ENCODE measurements at places on chromosomes 7 and 10.
A peak's percentile ranks its signal among the peaks of the same experiment; 100 is the strongest.

DNA sequence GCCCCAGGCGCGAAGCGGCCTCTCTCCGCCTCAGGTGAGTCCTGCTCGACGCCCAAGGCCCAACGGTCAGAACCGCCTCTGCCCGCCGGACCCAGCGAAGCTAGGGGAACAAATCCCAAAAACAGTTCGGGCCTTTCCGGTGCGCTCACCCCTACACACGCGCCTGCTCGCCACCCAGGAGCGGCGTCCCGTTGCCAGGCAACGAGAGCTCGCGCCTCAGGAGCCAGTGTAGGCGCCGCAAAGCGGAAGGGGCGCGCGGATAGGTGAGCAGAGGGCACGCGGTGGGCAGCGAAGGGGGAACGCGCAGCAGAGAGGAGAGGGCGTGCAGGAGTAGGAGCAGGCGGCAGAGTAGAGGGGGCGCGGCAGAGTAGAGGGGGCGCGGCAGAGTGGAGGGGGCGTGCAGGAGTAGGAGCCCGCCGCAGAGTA is at the start of the genes DYDC1 and DYDC2:
TSS of gene DYDC1 (minus strand) at position 193 of the 426 bp plus-strand sequence. CDS start 4,154 bp downstream, outside the sequence.
TSS of gene DYDC2 (plus strand) at position 219 of the 426 bp plus-strand sequence. CDS start 5,663 bp downstream, outside the sequence.
- DNase-seq = peak; percentile 69

DNA sequence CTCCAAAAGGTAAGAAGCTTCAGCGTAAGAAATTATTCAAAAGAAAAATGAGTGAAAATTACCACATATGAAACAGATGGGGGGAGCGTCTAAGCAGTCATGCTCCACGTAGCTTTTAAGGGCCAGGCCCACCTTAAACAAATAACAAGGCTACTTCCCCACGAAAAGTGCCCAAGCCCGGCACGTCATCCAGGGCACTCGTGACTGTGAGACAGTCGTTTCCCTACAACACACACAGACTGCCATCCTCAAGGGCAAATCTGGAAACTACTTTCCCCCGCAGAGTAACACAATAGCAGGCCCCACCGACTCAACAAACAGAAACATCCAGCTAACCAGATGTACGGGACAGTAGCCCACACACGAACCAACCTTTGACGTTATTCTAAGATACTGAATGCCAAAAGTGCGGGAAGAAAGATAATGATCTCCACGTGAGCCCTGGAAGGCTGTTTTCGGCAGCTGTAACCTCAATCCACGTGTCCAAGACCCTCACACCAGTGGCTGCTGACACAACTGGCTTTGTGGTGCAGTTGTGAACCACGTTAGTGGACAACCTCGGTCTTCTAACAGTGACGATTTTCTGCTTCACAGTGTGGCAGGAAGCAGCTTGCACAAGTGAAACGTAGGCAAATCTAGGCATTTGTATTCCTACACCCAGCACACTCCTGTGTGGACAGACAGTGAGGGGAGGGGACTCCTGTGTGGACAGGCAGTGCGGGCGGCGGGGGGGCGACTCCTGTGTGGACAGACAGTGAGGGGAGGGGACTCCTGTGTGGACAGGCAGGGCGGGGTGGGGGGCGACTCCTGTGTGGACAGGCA is 251.7 kb downstream of the ZMYND11 start:
- no peak for DNase-seq

DNA sequence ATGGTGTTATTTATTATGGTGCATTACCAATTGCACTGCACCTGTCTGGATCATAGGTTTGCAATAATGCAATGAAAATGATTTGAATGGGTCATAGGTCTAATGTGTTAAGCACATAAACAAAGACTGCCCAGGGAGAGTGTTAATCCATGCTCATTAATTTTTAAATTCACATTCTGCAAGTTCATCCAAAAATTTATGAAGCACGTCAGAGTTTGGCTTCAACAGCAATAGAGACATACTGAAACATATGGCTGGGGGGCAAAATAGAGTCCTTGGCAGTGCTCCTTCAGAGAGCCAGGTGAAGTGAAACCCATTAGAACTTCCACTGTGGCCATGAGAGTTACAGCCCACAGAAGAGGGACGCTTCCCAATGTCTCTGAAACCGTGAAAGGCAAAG is 441.1 kb downstream of the POM121L12 start:
- DNase-seq = no peak

GRCh38 chr7:132019703-132020102 is 463.3 kb upstream of the PODXL start:
- no peak for DNase-seq

GRCh38 chr10:120588311-120588710 is 131.3 kb downstream of the PLPP4 start:
- no peak for DNase-seq

- DNase-seq = no peak
These were observed 46.6 kb downstream of the ATXN7L1 start for GRCh38 chr7:105829681-105830322.

DNA sequence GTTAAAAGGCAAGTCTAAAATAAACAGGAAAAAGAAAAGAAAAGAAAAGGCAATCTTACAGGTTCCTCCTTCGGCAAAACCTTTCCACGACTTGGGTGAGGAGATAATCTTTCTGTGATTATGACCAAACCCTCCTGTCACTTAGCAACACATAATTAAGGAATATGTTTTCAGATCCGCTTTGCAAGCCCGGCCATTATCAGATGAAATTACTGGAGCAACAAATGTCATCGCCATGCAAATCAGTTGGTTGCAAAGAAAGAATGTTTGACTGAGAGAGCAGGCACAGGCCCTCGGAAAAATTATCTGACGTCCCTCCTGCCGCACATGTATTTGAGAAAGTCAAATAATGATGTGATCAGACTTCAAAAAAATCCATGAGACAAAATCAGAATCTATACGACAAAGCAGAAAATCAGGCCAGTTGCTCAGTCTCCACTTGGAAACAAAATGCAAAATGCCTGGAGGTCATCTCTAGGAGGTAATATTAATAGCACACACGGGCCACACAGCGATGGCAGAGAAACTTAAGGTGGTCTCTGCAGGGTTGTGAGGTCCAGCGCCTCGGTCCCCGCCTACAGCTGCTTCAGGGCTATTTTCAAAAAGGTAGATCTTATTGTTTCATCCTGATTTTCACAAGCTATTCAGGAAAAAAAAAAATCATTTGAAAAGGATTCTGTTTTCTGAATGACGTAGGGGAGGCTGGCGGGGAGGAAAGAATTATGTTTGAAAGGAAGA is 82.7 kb downstream of the ZRANB1 start:
- no peak for DNase-seq

DNA sequence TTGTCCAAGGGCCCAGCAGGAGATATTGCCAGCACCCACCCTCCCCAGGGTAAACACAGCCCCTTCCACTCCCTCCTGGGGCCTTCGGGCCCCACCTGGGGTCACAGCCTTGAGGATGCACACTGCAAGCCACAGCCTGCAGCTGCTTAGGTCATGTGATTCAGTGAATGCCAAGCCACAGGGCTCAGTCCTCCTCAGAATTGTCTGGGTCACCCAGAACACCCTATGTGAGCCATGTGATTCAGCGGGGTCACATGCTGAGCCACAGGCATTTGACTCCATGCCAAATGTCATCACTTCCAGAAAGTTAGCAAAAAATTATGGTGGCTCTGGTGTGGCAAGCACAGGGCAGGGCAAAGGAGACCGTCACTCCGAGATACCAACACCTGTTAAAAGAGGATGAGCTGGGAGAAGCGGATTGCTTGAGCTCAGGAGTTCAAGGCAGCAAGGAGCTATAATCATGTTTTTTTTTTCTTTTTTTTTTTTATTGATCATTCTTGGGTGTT is 17.2 kb upstream of the PSAP start:
- peak; percentile 94 for DNase-seq

- DNase-seq = no peak
These were observed 84.5 kb downstream of the FZD1 start for GRCh38 chr7:91348711-91349110.

DNA sequence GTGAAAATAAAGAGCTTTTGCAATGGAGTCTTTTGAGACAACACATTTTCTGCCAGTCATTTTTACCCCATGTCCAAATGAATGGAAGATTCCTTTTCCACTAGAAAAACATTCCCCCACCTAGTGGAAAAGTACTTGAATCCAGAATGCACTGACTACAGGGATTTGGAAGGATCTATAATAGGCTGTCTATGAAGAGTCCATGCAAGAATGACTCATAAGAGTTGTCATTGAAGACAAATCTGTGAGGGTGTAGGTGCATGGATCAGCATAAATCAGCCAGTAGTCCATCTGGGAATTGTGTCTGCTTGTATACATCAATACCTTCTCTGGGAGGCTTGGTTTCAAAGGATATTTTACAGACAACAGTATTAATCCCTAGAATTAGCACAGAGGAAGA is 32.5 kb upstream of the TRUB1 start:
- no peak for DNase-seq

DNA sequence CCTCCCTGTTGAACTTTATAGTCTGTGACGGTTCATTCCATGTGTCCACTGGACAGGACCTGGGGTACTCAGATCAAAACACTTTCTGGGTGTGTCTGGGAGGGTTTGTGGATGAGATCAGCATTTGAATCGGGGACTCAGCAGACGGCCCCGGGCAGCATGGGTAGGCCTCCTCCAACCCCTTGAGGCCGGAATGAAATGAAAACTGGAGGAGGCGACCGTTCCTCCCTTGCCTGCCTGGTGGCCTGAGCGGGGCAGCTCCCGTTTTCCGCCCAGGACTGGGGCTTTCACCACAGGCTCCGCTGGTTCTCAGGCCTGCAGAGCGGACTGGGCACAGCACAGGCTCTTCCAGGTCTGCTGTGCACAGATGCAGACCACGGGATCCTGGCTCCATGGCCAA is 247.7 kb downstream of the MAD1L1 start:
- no peak for DNase-seq

DNA sequence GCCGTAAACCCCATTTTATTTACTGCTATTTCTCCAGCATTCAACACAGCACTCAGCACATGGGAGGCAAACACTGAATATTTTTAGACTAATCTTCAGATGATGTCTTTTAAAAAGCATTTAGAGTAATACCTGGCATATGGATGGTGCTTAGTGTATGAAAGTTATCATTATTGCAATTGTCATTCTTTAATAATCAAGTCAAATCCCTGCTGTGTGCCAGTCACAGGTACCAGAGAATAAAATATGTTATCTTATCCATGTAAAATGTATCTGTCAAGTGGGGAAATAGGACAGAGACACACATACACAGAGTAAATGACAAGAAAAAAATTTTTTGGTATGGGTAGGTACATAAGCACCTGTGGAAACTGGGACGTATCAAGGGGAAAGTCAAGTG is 18.5 kb downstream of the ANKRD22 start:
- no peak for DNase-seq

DNA sequence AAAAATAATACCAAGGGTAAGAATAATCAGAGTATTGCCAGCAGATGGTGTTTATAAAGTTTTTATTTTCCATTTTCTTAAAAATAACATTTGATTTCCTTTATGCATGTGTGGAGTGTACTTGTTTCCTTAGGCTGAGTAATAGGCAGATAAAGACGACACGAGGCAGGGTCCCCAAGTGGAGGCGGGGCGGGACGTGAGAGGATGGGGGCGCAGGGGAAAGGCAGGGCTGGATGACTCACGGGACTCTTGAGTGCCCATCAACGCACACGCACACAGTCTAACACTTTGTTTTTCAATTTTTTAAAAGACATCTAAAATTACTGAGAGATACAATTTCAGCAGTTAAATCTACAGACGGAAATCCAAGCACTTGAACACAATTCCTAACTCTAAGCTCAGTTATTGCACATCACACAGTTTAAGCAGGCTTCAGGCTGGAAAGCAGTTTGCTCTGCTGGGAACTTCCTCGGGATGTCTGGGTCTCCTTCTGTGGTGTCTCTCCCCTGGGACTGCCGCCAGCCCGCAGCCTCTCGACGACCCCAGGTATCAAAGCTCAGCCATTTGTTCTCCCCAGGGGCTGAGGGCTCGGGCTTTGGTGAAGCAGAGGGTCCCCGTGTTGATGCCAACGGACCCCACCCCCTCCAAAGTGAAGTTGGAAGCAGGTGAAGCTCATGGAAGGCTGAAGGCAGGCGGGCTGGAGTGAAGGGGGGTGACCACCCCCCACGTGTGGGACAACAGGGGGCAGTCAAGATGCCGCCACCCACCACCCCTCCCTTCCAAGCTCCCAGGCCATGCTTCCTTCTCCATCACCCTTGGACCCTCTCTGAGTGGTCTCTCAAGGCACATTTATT is 29.1 kb downstream of the SPOCK2 start:
- no peak for DNase-seq

DNA sequence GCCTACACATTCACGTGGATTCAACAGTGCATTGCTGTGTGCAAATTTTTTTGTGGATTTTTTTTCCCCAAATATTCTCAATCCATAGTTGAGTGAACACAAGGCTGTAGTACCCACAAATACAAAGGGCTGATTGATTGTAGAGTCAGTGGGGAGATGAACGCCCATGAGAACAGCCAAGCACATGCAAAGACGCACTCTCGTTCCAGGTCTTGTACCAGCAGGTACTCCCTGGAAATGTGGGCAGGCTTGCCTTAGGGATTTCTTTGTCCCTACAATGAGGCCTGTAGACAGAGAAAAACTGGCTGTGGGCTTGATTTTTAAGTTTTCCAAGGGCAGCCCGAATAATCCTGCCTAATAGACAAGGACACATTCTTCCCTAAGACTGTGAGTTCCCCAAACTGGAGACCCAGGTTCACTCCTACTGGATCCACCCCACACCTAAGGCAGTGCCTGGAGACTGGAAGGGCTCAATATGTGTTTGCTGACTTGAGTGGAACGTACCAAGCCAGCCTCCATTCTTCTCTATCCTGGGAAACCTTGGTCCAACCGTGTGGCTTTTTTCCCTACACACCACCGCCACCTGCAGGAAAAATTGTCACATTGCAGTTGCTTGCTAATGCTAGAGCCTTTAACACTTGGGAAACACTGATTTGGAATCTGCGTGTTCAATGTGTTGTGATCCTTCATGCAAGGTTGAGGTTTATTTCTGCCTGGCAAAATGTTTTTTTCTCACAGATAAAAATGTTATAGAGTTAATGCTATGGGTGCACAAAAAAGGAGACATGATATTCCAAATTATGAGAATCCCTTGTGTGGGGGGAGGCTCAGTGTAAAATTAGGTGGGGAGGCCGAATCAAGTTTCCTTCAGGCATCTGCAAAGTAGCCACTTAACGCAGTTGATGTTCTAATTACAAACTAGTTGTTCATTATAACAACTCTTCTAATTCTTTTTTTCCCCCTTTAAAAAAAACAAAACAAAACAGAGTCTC is 49.3 kb downstream of the PPP1R17 start:
- DNase-seq = peak; percentile 60

- no peak for DNase-seq
These were observed 56.2 kb downstream of the JMJD1C start for GRCh38 chr10:63409465-63410027.

DNA sequence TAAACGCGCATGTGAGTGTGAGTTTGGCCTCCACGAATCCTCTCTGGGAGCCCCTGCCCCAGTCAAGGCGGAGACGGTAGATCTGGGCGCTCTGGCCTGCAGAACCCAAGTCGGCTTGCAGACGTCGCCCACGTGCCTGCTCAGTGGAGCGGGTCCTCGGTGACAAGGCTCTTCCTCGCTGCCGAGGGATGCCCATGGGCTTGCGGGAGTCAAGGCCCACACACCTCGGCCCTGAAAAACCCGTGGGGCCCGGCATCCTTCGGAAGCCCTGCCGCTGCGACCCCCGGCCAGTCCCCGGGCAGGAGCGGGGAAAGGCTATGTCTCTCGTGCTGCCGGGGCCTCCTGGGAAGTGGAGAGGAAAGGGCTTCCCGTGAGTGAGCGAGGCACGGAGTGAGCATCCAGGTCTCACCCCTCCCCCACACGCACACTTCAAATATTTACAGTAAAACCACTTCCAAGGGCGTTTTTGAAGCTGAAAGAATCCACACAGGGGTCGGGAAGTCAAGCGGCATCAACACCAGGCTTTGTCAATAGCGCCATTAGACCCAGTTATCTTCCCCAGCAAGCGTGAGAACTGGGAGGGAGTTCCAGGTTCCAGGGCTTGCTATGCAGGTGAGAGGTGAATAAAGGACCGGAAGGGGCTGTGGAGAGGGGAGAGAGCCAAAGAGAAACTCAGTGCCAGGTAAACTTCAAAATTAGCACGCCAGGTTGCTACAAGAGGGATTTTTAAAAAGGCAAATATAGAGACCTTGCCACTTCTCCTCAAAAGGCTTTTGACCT is 1.1 kb upstream of the MNX1 start:
- no peak for DNase-seq

Measured in hematopoietic multipotent progenitor cell treated with erythropoietin and hydrocortisone succinate and interleukin-3 and kit ligand, for 6 days (in vitro differentiated cells).